COR-L47 (cell line): ENCODE measurements at places on chromosomes 2 and 18.

- peak; percentile 36 for DNase-seq
These were observed 25.7 kb downstream of the SRBD1 start for GRCh38 chr2:45585267-45585861.

- DNase-seq = no peak
These were observed 18.6 kb downstream of the CYP27C1 start for GRCh38 chr2:127201452-127201851.

DNA sequence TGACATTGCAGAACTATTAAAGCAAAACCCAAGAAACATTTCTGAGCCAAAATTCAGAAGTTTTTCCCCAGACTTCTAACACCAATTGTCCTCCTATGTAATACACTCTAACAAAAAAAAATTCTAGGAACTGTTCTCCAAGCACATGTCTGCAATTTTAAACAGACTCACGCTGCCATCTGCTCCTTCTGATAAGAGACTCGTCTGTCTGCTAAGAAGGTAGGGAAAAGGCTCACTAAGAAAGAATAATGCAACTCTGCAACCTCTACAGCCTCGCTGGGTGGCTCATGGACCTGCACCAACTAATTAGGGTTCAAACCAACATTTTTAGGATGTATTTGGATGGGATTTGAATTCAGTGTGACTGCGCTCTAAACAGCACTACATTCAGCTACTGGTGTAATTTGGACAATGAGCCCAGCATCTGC, 366.5 kb downstream of the DSC3 start:
- DNase-seq = no peak

DNA sequence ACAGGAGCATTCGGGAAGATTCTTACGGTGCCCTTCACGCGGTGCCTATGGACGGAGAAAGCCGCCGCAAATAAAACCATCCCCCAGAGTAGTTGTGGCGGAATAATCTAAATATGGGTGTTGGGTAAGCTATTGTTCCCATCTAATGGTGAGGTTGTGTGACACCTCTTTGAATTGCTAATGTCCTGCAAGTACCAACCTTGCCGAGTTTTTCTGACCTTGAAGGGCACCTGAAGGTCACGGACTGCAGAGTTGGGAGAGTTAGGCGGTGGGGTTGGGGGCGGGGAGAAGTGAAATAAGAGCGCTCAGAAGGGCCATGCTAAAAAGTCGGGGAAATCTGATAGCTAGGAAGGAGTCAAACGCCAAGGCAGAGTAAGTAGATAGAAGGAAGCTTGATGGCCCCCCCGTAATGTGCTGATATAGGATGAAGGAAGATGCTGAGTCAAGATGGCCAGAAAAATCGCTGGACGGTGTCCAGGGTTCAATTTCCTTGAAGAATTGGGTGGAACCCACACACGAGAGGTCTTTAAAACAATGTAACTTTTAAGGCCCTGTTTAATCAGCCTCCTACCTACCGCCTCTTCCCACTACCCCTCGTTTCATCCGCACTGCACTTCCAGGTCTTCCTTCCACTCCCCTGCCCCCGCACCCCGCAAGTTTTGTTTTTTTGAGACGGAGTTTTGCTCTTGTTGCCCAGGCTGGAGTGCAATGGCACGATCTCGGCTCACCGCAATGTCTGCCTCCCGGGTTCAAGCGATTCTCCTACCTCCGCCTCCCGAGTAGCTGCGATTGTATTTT, 600 bp downstream of the KATNAL2 start:
- DNase-seq = peak; percentile 50

GRCh38 chr18:74115046-74115445, 32.6 kb downstream of the FBXO15 start:
- no peak for DNase-seq

DNA sequence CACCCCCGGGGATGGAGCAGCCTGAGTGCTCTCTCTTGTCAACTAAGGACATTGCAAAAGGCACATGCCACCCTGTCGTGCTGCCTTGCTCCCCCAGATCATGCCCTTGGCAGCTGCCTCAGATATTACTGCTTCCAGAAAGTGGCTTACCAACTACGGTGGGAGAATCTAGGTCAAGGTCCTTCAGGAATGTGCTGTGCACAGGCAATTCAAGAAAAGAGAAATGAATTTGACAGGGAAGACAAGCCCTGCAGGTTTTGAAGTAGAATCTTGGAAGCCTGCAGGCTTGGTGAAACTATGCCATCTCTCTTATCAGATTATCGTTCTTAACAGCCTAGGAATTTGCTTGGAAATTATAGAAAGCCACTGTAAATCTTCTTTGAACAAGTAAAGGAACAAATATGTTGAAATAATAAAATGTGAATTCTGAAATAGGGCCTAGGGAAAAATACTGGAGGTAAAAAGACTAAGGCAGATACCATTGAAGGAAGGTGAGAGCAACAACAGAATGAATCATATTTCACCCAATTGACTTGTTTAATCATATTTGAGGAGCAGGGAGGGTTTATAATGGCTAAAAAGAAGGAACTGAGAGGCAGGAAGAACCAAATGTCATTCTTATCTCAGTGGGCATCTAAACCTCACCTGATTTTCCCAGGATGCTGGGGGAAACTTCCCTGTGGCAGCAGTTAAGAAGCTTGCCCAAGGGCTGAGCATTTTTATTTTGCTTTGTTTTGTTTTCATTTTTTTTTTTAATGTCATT, 94.0 kb upstream of the GLS start:
- DNase-seq = no peak

DNA sequence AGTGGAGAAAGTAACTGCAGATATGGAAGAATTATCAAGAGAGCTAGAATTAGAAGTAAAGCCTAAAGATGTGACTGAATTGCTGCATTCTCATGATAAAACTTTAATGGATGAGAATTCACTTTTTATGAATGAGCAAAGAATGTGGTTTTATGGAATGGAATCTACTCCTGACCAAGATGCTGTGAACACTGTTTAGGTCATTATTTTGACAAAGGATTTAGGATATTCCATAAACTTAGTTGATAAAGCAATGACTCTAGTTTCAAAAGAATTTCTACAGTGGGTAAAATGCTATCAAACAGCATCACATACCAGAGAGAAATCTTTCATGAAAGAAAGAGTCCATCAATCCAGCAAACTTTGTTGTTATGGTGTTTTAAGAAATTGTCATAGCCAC, 1317.7 kb upstream of the ACVR2A start:
- DNase-seq = no peak

- DNase-seq = no peak
These were observed 88.8 kb downstream of the VWA3B start for GRCh38 chr2:98175811-98176210.

DNA sequence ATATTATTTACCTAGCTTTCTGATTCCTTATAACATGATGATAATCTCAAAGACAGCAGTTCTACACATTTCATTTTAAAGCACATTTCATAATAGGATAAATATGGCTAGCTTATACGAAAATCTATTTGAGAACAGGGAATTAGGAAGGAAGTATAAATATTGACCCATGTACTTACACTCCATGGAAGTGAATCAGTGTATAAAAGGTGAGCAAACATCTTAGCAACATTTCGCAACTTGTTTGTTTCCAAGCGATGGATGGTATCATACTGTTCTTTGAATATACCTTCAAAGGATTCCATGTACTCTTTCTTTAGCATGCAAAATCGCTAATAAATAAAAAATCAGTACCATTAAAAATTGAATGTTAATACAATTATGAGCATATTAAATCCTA, 53.1 kb downstream of the CWC22 start:
- DNase-seq = no peak

GRCh38 chr2:159454185-159454584, 162.2 kb downstream of the BAZ2B start:
- no peak for DNase-seq

DNA sequence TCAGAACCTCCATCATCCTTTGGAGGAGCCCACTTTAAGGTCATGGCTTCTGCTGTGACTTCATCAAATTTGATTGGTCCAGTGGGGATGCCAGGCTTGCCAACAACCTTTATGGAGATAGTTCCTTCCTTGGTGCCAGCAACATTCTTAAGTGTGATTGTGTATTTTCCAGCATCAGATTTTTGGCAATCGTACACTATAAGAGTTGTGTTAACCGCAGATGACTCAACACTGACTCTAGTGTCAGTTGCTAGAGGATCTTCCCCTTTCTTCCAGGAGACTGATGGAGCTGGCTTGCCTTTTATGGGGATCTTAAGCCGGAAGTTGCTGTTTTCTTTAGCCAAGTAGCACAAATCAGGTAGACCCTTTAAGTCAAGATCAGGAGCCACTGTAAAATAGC, 98.7 kb downstream of the PLEKHA3 start:
- no peak for DNase-seq

GRCh38 chr2:172484253-172484652, 56.9 kb downstream of the ITGA6 start:
- DNase-seq = peak; percentile 7

DNA sequence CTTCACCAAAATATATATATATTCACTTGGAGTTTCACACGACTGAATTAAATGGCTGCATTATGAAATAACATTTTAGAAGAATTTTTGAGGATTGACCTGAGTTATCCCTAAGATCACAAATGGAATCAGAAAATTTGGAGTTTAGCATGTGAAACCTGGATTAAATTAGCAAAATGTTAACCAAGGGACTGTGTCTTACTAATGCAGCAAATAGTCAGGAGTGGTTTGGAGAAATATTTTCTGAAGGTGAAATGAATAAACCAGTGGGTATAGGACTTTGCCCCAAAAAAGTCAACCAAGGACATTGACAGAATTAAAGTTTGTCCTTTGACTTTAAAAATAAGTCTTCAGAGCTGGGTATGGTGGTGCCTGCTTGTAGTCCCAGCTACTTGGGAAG, 111.2 kb downstream of the PRPF40A start:
- DNase-seq = no peak

GRCh38 chr18:78543201-78543725, 436.4 kb upstream of the SALL3 start:
- no peak for DNase-seq

- peak; percentile 74 for DNase-seq
These were observed 180.2 kb downstream of the RNF144A start for GRCh38 chr2:7097353-7097895.

- DNase-seq = no peak
These were observed 50.3 kb downstream of the ARHGAP25 start for GRCh38 chr2:68784915-68785314.

- DNase-seq = peak; percentile 27
These were observed 910 bp downstream of the SRSF7 start for GRCh38 chr2:38750011-38750890.

DNA sequence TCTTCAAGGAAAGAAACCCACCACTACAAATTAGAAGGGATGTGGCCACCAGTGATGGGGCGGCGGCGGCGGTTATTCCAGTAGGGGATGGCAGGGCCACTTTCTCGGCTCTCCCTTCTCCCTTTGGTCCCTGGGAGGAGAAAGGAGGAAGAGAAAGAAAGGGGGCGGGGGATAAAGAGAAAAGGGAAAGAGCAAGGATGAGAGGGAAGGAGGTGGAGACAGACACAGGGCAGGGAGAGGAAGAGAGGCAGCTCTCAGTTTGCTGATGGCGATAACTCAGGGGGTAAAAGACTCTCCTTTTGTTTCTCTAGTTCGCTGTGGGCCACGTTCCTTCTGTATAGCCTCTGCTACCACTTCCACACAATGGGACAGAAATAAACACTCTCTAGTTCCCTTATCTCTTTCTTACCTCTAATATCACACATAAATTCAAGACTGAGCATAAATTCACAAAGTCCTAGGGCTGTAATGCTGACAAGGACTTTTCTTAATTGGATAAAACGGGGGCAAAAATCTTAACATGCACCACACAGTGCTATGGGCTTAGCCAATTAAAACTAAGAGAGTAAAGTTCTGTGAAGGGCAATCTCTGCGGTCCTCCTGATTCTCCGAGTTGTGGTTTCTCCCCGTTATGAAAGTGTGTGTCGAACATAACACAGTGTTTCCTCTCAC, 14.6 kb downstream of the SFT2D3 start:
- no peak for DNase-seq

DNA sequence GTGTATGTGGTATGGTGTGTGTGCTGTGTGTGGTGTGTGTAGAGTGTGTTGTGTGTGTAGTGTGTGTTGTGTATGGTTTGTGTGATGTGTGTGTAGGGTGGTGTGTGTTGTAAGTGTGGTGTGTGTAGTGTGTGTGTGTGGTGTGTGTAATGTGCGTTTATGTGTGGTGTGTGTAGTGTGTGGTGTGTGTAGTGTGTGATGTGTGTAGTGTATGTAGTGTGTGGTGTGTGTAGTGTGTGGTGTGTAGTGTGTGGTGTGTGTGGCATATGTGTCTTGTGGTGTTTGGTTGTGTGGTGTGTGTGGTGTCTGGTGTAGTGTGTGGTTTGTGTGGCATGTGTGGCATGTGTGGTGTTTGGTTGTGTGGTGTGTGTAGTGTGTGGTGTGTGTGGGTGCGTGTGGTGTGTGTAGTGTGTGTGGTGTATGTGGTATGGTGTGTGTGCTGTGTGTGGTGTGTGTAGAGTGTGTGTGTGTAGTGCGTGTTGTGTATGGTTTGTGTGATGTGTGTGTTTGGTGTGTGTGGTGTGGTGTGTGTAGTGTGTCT, 4.0 kb upstream of the RTP5 start:
- no peak for DNase-seq

DNA sequence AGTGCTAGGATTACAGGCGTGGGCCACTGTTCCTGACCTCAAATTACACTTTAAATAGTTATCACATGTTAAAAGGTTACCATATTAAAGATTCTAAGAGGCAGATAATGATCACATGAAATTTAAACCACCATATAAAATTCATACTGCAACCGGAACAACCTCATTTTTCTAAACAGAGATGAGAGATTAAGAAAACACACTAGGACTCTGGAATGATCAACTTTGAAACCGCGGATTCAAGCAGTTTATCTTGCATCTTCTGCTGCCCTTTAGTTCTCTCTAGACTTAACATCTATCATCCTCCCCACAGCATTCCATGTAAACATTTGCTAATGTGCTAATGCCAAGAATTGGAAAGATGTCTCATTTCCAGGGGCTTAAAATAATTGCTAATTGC, 115.8 kb downstream of the PIGN start:
- no peak for DNase-seq

DNA sequence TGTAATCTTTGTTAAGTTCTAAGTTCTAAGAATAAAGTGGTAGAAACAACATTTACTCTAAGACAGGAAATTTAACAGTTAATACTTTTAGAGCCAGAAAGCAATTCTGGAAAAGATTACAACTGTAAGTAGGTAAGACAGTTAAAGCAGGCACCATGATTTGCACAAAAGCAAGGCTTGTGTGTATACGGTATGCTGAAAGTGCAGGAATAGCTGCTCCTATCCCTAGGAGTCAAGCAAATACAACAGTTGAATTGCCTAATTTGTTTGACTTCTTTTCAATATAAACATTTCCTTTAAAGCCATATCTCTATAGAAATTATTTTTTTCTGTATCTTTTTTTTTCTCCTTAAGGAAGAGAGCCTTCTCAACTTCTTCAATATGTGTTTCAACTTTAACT, 116.4 kb downstream of the KCNJ3 start:
- no peak for DNase-seq

DNA sequence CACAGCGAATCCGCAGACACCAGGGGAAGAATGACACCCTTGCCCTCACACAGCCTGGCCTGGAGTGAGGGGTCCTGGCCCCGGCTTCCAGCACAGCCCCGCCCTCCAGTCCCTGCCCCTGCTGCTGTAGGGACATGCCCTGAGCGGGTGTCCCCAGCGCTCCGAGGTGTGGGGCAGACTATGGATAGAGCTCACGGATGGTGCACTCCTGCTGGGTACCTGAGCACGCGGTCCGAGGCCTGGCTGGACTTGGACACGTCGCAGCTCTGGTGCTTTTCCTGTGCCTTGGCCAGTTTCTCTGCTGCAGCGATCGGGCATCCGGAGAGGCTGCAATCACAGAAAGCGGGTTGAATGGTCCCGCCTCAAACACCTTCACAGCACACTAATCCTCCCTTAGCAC, 165.7 kb upstream of the PXDN start:
- DNase-seq = no peak

- DNase-seq = no peak
These were observed 93.9 kb downstream of the ACVR1 start for GRCh38 chr2:157782057-157782845.

- DNase-seq = no peak
These were observed 1.1 kb upstream of the BOLL start for GRCh38 chr2:197786010-197786877.
